K562 (cell line): ENCODE measurements at places on chromosomes 4 and X.
A peak's percentile ranks its signal among the peaks of the same experiment; 100 is the strongest.

GRCh38 chr4:56689201-56689969, 8.3 kb upstream of the HOPX start:
- H3K27me3 ChIP-seq, result peaks cover under 1% of the 10 kb centered on the region; the same call in 1 of the 3 replicates
- no peaks in the 10 kb centered on the region for H3K36me3 ChIP-seq
- no peak for DNase-seq
- H3K4me3 ChIP-seq, result no peak overlapping the region
- H3K27ac ChIP-seq, result no peak overlapping the region

DNA sequence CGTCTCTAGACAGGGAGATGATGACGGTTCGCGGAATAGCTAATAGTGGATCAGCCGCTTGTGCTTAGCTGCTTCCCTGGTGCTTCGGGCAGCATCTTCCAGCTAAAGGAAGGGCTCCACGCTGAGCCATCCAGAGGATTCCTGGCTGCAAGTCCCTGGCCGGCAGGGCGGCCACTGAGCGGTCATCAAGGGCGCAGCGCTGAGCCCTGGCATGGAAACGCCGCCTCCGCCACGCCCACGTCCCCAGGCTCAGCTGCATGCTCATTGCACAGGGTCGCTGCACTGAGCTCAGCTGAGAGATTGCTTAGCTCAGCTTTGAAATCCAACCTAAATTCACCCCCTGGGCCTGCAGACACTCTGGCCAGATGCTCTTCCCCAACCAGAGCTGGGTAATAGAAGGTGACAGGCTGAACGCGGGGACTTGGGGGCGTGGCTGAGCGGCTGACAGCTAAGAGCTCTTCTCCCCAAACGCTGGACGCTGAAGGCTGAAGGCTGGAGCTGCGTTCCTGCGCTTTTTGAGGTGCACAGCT, 118.2 kb upstream of the KIT start:
- H3K27ac ChIP-seq, result no peak overlapping the region
- H3K4me1 ChIP-seq, result peaks cover 32% of the 10 kb centered on the region
- H3K4me3 ChIP-seq, result peak overlapping the region; percentile 23; the same call in 1 of the 2 replicates
- peak; percentile 22 for DNase-seq

DNA sequence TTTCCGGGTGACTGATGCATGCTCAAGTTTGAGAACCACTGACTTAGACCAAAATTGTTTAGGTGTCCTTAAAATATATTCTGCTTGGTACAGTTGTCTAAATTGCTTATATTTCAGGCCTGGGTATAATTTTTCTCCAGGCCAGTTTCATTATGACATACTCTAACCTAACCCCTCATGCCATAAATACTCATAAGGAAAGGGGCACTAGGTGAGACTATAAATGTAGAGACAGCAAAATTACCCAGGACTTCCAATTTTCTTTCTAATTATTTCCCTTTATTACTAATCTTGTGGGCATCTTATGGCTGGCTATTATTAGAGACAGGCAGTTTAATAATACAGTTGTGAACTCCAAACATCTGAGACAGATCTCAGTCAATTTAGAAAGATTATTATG, 150.2 kb downstream of the RRAGB start:
- H3K4me3 ChIP-seq, result no peak overlapping the region
- H3K36me3 ChIP-seq, result no peaks in the 10 kb centered on the region
- no peaks in the 10 kb centered on the region for H3K27me3 ChIP-seq
- H3K27ac ChIP-seq, result no peak overlapping the region
- no peaks in the 10 kb centered on the region for H3K4me1 ChIP-seq

- no peaks in the 10 kb centered on the region for H3K27me3 ChIP-seq
- H3K27ac ChIP-seq, result no peak overlapping the region
- no peak for DNase-seq
- H3K4me3 ChIP-seq, result no peak overlapping the region
These were observed 1.0 kb upstream of the CLDN22 start for GRCh38 chr4:183321079-183321478.

GRCh38 chr4:121400632-121401031, 19.8 kb upstream of the QRFPR start:
- no peak overlapping the region for H3K4me3 ChIP-seq
- H3K36me3 ChIP-seq, result no peaks in the 10 kb centered on the region
- DNase-seq, result no peak

DNA sequence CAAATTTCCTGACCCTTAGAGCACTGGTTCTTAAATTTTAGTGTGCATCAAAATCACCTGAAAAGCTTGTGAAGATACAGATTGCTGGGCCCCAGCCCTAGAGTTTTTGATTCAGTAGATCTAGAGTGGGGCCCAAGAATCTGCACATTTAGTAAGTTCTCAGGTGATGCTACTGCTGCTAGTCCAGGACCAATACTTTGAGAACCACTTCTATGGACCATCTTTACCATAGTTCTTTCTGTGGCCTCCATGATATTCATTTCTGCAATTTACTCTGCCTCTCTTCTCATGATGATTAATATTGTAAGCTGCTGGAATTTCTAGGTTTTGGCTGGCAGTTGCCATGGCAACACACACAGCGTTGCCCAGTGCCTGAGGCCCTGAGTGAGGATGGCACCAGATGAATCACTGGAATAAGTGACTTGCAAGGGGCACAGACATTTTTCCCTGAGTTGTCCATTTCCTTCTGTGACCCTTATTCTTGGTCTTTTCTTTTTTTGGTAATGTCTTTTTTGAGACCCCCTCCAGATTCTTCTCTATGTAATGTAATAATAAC, 83.6 kb downstream of the PPP1R2C start:
- no peaks in the 10 kb centered on the region for H3K27me3 ChIP-seq
- no peak for DNase-seq
- no peak overlapping the region for H3K27ac ChIP-seq
- H3K36me3 ChIP-seq, result no peaks in the 10 kb centered on the region
- no peak overlapping the region for H3K4me3 ChIP-seq

GRCh38 chr4:10526429-10527222, 69.4 kb upstream of the ZNF518B start:
- no peak overlapping the region for H3K27ac ChIP-seq
- no peak overlapping the region for H3K4me3 ChIP-seq
- no peaks in the 10 kb centered on the region; the same call in 2 of the 3 replicates for H3K27me3 ChIP-seq
- no peaks in the 10 kb centered on the region for H3K36me3 ChIP-seq

- no peak overlapping the region for H3K27ac ChIP-seq
- no peaks in the 10 kb centered on the region; the same call in none of the 3 replicates for H3K27me3 ChIP-seq
- no peaks in the 10 kb centered on the region for H3K36me3 ChIP-seq
- H3K4me1 ChIP-seq, result no peaks in the 10 kb centered on the region; the same call in 1 of the 2 replicates
These were observed 15.4 kb upstream of the NFXL1 start for GRCh38 chr4:47929682-47930201.

GRCh38 chrX:48835524-48836329, at the start of gene PCSK1N:
Gene PCSK1N, minus strand, starts transcription at chrX:48835610. Its CDS starts 78 bp downstream, at chrX:48835532.
- H3K27me3 ChIP-seq, result no peaks in the 10 kb centered on the region
- H3K4me1 ChIP-seq, result peaks cover 16% of the 10 kb centered on the region
- H3K4me3 ChIP-seq, result no peak within 1 kb of the TSS
- no peaks in the 10 kb centered on the region for H3K36me3 ChIP-seq
- H3K27ac ChIP-seq, result no peak within 1 kb of the TSS
- DNase-seq, result no peak

GRCh38 chr4:41525129-41525528, 12.8 kb upstream of the LIMCH1 start:
- no peaks in the 10 kb centered on the region for H3K36me3 ChIP-seq
- H3K4me3 ChIP-seq, result no peak overlapping the region
- no peaks in the 10 kb centered on the region for H3K4me1 ChIP-seq
- no peak overlapping the region for H3K27ac ChIP-seq
- H3K27me3 ChIP-seq, result no peaks in the 10 kb centered on the region

- no peaks in the 10 kb centered on the region for H3K36me3 ChIP-seq
- no peaks in the 10 kb centered on the region for H3K27me3 ChIP-seq
- no peak for DNase-seq
- H3K4me3 ChIP-seq, result no peak overlapping the region
These were observed 43.3 kb downstream of the NCAPG start for GRCh38 chr4:17854036-17854435.

DNA sequence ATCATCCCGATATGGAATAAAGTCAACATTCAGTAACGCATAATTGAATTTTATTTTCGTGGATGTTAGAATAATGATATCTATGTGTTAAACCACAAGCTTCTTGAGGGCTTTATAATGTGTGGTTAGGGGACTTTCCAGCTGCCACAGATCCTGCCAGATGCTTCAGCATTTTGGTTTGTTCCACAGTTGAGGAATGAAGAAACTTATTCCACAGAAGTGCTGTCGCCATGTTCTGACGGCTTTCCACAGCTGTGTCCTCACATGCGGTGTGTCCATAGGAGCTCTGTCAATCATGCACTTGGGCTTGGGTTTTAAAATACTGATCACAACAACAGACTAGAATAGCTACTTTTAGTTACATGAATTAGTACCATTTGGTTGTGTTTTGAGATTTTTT, 411.9 kb downstream of the TRIML1 start:
- H3K36me3 ChIP-seq, result no peaks in the 10 kb centered on the region
- H3K27me3 ChIP-seq, result no peaks in the 10 kb centered on the region
- no peaks in the 10 kb centered on the region for H3K4me1 ChIP-seq
- no peak overlapping the region for H3K4me3 ChIP-seq
- no peak overlapping the region for H3K27ac ChIP-seq
- DNase-seq, result no peak

- H3K27ac ChIP-seq, result no peak overlapping the region
- H3K36me3 ChIP-seq, result peaks cover 4% of the 10 kb centered on the region; the same call in 1 of the 3 replicates
- DNase-seq, result no peak
- no peaks in the 10 kb centered on the region for H3K4me1 ChIP-seq
These were observed 48.9 kb downstream of the CHIC2 start for GRCh38 chr4:54015423-54016030.

- no peaks in the 10 kb centered on the region for H3K36me3 ChIP-seq
- no peak overlapping the region for H3K27ac ChIP-seq
- H3K4me1 ChIP-seq, result no peaks in the 10 kb centered on the region
- H3K27me3 ChIP-seq, result no peaks in the 10 kb centered on the region
- DNase-seq, result no peak
- H3K4me3 ChIP-seq, result no peak overlapping the region
These were observed 43.9 kb upstream of the GPR50 start for GRCh38 chrX:151132531-151132930.

DNA sequence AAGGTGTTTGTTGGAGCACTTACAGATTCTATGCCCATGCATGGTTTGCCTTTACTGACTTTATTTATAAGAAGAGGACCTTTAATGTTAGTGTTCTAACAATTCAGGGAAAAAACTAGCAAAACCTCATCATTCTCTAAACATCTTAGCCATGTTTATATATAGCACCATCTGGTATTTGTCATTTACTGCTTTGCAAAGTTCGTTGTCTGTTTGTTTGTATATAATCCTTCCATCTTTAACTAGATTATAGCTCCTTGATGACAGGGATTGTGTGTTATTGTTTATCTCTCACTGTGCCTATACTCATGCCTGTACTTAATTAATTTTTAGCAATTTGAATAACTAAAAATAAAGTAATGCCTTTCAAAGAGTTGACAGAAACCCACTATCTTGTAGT, 170.6 kb upstream of the PACRGL start:
- H3K27me3 ChIP-seq, result no peaks in the 10 kb centered on the region
- DNase-seq, result no peak
- no peak overlapping the region for H3K27ac ChIP-seq
- H3K4me3 ChIP-seq, result no peak overlapping the region

DNA sequence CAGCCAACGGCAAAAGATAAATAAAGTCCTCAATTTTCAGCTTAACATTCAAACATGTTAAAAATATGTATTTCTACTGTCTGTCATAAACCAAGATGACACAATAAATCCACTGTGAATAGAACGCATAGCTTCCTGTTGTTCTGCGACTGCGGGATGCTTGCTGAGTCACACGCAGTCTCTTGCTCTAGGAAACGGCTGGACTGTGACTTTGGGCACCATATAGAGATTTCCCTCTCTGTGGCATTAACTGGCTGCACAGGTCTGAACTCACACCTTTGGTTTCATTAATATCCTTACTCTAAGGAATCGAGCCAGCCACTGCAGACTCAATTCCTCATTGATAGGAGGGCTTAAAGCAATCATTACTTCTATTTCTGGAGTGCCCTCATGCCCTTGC, 8.4 kb downstream of the BEND4 start:
- no peaks in the 10 kb centered on the region for H3K4me1 ChIP-seq
- no peak for DNase-seq
- H3K27ac ChIP-seq, result no peak overlapping the region
- no peak overlapping the region for H3K4me3 ChIP-seq
- no peaks in the 10 kb centered on the region for H3K36me3 ChIP-seq
